ENCODE measurements at places on chromosomes 2 and 18. TPM values are rescaled to one million over a fixed set of nuclear protein-coding genes. Genes with fewer than 3 reads are reported as not detected.

- DNase-seq = no peak
Observed at GRCh38 chr2:196314780-196315179, 143.4 kb upstream of the STK17B start.

DNA sequence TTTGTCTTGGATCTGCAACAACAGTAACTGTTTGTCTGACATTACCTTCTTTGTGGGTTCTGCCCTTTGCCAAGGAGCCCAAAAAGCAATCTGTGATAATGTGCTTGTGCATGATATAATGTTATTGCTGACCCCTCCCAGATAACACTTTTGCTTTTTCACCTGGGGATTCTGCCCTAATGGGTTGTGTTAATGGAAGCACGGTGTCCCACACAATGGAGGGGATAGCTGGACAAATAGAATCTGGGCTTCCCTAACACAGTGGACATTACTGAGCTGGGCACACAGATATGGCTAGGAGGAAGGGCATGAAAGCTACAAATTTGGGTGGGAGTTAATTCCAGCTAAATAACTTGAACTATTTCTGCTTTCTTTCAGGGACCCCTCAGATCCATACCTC, 20.6 kb downstream of the PLB1 start:
- DNase-seq = no peak

DNA sequence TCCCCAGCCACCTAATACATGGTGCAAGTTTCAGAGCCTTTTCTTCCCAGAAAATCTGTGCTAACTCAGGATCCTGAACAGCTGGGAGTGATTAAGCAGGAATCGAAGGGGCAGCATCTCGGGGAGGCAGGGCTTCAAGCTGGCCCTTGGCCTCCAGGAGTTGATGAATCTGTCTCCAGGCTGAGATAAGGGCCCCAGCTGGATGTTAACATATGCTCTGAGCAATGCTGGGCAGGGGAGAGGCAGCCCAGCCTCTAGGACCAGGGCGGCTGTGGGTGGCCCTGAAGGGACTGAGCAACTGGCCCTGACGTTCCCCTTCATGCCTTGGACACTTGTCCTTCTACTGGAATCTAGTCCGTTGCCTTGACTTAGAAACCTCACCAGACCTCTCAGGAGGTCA, 84.1 kb upstream of the EPC2 start:
- DNase-seq = no peak

GRCh38 chr2:238143239-238143951, 4.9 kb downstream of the KLHL30 start:
- DNase-seq = peak; percentile 26

DNA sequence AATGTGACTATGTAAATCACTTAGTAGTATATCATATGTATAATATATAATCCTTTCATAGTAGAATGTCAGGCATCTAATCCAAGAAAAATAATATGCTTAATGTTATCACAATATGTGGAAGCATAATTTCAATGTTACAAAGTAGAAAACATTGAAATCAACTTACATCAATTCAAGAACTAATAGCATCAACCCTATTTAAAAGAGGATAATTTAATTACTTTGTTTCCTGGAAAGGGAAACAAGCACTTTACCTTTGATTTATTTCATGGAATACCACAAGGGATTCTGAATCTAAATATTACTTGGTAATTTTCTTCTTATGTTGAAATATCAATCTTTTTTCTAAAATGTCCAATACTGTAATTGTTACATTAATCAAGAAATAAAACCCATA, 30.6 kb upstream of the SOCS6 start:
- DNase-seq = no peak

DNA sequence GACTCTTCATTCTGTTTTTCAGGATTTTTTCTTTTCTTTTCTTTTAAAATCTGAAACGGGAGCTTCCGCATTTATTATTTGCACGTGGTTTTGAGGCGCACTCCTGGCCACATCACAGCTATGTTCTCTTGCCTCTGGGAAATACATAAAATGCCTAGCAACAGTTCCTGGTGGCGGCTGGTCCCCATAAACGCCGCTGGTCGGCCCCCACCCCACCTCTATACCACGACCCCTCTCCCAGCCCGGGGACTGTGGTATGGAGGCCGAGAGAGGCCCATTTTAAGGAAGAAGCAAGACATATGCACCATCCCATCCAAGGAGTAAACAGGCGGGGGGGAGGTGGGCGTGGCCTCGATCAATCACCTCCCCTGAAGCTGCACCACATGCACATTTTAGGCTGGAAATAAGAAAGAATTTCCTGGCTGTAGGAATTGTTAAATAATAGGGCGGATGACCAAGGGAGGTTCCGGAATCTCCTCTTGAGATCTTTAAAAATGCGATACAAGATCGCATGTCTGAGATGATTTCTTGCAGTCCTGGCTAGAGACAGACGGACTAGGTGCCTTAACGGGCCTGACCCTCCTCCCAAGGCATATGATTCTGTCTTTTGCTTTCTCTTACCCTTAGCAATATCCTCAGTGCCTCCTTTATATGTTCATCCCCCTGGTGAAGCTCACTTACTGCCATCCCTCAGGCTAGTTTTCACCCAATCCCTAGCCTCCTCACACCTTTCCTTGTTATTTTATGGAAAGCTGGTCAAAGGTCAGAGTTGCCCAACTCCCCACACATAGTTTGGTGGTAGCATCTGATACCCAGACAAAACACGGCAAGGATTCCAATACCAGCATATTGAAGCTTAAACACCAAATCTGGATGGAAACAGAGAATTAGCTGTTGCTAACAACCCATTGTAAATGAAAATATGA, 82.4 kb downstream of the BCL2 start:
- DNase-seq = no peak

GRCh38 chr2:136108463-136108862, 9.5 kb downstream of the CXCR4 start:
- no peak for DNase-seq

DNA sequence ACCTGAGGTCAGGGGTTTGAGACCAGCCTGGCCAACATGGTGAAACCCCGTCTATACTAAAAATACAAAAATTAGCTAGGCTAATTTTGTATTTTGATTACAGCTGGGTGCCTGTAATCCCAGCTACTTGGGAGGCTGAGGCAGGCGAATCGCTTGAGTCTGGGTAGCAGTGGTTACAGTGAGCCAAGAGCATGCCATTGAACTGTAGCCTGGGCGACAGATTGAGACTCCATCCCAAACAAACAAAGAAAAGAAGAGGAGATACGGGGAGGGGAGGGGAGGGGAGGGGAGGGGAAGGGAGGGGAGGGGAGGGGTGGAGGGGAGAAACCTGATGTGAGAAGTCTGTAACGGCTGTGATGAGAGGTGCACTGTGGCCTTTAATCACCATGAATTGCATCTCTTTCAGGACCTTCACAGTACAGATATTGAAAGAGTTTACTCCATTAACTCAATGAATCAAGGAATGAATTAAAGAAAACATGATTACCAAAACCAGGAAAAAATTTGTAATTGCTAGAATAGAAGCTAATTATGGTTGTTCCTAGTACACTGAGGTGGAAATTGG, 135.3 kb downstream of the CALCRL start:
- DNase-seq = no peak

GRCh38 chr18:77099485-77100370, 32.9 kb downstream of the MBP start:
- DNase-seq = peak; percentile 25

GRCh38 chr2:2007551-2008501, 263.5 kb upstream of the PXDN start:
- DNase-seq = no peak

GRCh38 chr2:1771626-1772280, 27.4 kb upstream of the PXDN start:
- DNase-seq = no peak

DNA sequence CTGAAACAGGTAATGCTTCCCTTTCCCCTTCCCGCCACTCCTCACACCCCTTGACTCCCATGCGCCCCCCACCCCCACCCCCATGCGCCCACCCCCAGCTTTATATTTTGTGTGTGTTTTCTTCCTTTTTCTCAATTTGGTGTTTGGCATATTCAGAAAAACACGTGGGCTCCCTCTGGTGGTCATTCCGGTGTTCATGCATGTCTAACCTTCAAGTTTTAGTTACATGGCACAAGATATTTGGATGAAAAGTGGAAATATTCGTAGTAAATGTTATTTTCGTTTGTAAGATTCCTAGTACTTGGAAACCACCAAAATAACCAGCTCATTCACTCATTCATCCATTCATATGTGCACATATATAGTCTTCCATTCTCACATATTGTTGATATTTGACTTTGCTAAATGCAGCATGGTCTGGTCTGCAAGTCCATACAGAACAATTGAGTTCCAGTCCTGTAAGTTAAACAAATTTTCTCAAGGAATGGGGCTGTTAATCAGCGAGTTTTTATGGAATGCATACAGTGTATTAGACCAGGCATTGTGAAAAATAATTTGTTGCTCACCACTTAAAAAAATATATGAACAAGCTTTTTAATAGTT, 143.6 kb upstream of the MAP3K20 start:
- peak; percentile 66 for DNase-seq

DNA sequence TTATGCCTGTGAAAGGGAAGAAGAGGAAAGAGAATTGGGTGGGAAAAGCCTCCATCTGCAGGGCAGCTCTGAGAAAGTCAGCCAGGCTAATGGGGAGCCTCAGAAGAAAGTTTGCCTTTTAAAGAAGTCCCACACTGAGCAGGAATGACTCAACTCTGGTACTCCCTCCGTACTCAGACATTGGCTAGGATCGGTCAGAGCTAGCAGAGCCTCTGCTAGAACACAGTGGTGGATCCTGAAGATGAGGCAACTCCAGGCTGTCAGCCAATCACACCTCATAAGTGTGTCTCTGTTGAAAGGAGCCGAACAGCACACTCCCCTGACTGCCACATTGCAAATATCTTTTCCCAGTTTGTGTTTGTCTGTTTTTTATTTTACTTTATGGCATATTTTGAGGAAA, 96.9 kb downstream of the HNRNPLL start:
- no peak for DNase-seq

GRCh38 chr2:74959106-74959751, 786 bp downstream of the POLE4 start:
- DNase-seq = no peak

DNA sequence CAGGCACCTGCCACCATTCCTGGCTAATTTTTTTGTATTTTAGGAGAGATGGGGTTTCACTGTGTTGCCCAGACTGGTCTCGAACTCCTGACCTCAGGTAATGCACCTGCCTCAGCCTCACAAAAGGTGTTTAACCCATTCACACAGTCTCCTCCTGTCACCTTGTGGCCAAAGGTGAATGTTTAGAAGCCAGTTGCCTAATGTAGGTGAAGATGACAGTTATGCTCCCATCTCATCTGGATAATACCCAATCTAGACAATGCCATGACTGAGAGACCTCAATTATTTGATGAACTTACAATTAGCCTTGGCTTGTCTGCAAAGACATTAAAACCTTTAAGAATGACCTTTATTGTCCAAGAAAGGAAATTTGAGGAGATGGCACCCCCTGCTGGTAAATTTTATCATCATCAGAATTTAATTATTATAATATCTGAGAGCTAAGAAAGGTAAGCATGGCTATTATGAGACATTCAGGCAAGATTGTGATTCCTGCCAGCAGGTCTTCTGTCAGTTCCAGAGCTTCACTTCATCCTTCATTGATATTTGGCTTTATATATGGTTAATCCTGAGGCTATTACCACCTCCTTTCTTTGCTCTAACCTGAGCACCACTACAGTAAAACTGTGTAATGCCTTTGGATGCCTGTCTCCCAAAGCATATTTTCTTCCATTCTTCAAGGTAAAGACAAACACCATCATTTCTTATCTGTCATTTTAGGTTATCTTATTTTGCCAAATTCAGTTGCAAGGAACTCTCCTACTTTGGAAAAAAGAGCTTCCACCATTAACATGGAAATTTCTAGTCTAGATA, 117.6 kb downstream of the FAM124B start:
- peak; percentile 28 for DNase-seq

GRCh38 chr2:47127862-47128543, 27.1 kb downstream of the STPG4 start:
- DNase-seq = no peak

Gene CD8B2
- total RNA-seq = 0.62 TPM

Gene METAP1D
- 4.4 TPM for total RNA-seq

Gene PLCD4
- 0.24 TPM for total RNA-seq

Gene ACKR3
- 0.83 TPM for total RNA-seq

Gene KIF1A
- total RNA-seq = 28.8 TPM

Gene TEX44
- total RNA-seq = not detected

Gene RPE
- 37.3 TPM for total RNA-seq

Gene DGUOK
- total RNA-seq = 110 TPM

Gene RAX
- not detected for total RNA-seq

Gene WNT6
- total RNA-seq = 0.19 TPM

Gene GEN1
- total RNA-seq = 33.1 TPM
